ENCODE measurements at places on chromosomes 7 and 10.

DNA sequence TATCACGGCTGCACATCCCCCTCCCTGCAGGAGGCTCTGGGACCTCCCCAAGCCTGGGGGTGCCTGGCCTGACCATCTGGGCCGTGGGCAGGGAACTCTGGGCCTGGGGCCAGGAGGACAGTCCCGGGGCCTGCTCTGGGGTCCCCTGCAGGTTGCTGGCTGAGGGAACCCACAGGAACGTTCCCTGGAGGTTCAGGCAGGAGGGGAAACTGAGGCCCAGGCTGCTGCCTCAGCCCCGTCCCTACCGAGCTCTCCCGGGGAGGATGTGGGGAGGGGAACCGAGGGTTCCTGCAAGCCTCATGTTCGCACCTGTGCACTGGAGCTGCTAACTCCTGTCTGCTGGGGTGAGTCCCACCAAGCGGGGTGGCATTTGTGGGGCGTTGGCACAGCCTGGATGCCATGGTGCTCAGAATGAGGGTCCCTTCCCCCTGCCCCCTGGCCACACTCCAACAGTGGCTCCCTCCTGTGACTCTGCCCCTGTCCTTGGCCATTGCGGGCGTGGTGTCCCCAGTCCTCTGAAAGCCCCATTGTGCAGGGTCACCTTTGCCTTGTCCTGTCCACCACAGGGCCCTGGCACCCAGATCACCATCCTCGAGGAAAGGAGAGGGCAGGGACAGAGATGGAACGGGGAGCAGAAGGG is 9.4 kb downstream of the ELFN1 start:
- no peak for DNase-seq

GRCh38 chr7:55209366-55209765 is 155.8 kb upstream of the LANCL2 start:
- DNase-seq = no peak

DNA sequence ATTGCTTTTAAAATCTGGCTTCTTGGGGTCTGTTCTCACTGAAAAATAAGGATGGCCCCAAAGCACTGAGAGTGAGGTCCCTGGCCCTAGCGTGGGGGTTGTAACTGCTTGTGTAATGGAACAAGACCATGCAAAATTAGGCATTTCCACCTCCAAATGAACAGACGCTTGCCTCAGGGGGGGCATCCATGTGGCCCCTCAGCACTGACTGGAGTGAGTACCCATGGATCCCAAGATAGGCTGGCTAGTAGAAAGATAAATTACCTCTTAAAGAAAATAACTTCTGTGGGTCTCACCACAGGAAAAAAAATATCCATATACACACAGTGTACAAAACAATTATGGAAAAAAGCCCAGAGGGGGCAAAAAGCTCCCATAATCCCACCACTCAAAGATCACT is 15.2 kb upstream of the CPA1 start:
- DNase-seq = no peak

GRCh38 chr7:80703272-80703671 is 64.8 kb downstream of the CD36 start:
- DNase-seq = no peak

- no peak for DNase-seq
These were observed 186.3 kb upstream of the ADARB2 start for GRCh38 chr10:1923586-1923985.

- no peak for DNase-seq
These were observed 6.0 kb upstream of the LMBR1 start for GRCh38 chr7:156898938-156899337.

DNA sequence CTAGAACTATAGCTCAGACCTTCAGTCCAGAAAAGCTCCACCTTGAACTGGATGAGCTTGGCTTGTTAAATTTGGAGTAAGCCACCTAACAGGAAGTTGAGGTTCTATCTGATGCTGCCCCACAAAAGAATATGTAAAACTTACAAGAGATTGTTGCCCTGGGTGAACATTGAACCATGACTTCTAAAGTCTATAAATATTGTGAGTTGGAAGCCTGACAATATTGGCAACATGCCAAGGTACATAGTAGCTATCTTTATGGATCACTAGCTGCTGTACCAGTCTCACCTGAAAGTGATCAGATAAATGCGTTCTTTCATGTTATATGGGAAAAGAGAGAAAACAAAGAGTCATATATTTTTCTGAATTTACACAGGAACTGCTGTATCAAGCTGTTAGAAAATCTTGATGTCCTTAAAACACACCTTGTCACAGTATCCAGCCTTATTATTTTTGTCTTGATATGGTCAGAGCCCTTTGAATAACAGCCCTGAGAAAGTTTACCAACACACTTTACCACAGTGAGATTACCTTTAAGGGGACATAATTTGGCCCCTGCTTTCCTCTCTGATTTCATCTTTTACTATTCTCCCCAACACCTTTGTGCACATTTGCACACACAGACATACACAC is 92.0 kb downstream of the LSMEM1 start:
- DNase-seq = no peak

DNA sequence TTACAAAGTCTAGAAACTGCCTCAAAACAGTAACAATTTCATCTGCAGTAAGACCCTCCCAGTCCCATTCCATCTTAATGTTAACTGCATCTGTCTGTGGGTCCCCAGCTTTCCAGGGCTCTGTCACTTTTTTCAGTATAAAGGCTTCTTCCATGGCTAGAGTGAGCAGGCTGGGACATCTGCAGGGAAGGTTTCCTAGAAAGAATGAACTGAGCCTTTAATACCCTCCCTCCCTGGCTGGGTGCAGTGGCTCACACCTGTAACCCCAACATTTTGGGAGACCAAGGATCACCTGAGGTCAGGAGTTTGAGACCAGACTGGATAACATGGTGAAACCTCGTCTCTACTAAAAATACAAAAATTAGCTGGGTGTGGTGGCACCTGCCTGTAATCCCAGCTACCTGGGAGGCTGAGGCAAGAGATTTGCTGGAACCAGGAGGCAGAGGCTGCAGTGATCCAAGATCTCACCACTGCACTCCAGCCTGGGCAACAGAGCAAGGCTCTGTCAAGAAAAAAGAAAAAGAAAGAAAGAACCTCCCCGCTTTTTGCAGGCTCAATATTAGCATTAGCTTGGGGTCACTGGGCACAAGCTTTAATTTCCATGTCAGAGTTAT is 3.4 kb downstream of the ERV3-1 start:
- DNase-seq = no peak

GRCh38 chr7:1209097-1209496 is 23.6 kb upstream of the UNCX start:
- no peak for DNase-seq

DNA sequence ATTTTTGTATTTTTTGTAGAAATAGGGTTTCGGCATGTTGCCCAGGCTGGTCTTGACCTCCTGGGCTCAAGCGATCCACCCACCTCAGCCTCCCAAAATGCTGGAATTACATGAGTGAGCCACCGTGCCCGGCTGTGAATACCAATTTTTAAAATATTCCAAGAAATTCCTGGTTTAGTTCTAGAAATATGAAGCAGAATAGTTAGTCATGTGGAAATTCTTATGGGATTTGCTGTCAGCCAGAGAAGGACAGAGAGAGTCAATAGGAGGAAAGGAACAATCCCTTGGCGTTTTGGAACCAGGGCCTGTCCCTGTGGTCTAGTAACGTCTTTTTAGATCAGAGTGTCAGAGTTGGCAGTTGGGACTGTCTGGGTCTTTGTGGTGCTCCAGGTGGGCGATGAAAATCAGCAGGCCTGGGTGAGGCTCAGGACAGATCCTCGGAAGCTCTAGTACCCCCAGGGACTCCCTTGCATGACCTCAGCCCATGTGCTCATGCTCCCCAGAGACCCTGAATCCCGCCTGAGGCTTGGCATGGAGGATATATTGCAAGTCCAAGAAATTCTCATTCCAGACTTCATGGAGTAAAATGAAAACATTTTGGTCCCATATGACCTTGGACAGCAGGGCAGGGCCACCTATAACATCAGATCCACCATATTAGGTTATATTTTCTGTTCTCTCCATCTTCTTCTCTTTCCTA is 7.8 kb downstream of the NODAL start:
- no peak for DNase-seq

DNA sequence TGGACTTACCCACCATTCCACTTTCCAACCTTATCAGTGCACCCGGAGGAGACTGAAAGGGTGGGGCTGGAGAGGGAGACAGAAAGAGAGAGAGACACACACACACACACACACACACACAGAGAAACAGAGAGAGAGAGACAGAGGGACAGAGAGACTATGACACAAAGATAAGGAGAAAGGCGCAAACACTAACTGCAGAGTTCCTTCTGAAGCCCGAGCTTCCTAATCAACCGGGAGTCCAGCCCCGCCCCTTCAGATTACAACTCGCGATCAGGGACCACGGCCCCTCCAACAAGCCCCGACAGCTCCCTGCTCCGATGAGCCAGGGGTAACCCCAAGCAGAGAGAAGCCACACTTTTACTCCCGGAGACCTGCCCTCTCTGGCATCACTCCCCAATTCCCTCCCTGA is 499 bp downstream of the GAL3ST4 start:
- DNase-seq = no peak

- no peak for DNase-seq
These were observed 5.7 kb upstream of the GOT1 start for GRCh38 chr10:99435986-99436638.

GRCh38 chr7:99196536-99197258 is 11.2 kb downstream of the KPNA7 start:
- DNase-seq = no peak

- no peak for DNase-seq
These were observed 17.5 kb upstream of the CLIP2 start for GRCh38 chr7:74271742-74272141.

- no peak for DNase-seq
These were observed 13.3 kb upstream of the ACSL5 start for GRCh38 chr10:112360308-112361270.

- DNase-seq = no peak
These were observed 701.4 kb downstream of the PHTF2 start for GRCh38 chr7:78499971-78500370.

DNA sequence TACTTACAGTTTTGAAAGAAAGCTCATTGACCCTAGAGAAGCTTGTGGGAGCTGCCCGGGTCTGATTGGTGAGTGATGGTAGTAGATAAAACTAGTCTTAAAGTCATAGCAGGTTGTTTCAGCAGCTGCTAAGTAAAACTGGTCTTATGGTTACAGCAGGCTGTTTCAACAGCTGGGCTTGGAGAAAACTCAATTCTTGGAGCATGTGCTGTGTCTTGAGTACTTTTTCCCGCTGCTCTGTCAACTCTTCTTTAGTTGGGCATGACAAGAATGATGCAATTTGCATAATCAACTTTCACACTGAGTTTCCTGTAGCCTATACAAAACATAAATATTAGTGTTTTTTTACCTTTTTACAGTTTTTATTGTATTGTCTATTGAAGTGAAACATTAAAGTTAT is 707.9 kb downstream of the AUTS2 start:
- no peak for DNase-seq

- DNase-seq = no peak
These were observed 5.1 kb downstream of the KEL start for GRCh38 chr7:142956951-142957623.

DNA sequence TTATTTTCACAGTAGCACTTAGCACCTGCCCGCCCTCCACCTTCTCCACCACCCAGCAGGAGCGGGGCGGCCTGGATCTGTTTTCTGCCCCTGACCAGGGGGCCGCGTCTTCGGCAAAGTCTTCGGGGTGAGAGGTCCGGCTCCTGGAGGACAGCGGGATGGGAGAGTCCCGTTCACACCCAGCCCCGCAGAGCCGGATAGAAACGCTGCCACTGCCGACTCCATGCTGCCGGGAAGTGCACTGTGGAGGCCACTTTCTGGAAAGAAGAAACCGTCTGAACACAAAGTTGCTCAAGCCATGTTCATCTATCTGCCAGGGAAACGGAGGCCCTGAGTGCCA is 14.5 kb upstream of the ZNF273 start:
- no peak for DNase-seq

DNA sequence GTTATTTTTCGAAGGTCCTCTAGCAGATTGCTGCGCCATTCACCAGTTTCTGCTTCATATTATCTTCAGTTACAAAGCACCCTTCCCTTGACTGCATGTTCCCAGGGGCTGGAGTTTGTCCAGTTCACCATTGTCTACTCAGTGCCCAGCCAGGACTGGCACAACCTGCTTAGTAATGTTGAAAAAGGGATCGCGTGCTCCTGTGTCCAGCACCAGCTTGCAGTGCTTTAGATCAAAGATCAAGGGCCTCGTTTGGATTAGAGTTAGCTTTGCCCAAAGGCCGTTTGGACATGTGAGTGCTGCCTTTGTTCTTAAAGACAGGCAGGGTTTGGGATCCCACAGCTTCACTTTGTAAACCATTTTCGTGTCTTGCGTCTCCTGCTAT is 867 bp downstream of the ATP6V0E2 start:
- DNase-seq = no peak

GRCh38 chr10:132477398-132478340 is 59.9 kb upstream of the INPP5A start:
- no peak for DNase-seq

DNA sequence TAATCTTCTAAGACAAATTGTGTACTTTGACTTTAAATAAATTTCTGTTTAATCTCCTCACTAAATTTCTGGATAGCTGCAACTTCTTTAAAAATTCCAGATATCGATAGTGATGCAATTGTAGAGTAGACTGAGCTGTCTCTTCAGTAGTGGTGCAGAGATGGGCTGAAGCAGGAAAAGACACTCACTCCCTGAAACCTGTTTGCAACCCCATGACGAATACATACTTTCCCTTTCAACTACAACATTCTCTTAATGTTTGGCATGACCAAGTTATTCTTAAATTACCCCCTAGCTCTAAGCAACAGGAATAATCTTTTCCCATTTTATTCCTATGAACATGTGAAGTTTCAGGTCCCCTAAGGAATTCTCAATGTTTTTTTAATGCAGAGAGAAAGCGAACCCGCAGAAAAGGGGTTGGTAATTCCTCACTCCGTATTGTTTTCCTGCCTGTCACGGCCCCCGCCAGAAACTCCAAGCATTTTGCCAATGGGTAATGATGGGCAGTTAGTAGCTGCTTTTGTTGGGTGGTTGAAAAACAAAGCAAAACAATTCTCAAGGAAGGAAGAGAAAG is 1.3 kb downstream of the THSD7A start:
- DNase-seq = no peak

GRCh38 chr7:2956526-2957368 is 86.9 kb downstream of the CARD11 start:
- DNase-seq = peak; percentile 29

- no peak for DNase-seq
These were observed 30.6 kb downstream of the ZNF503 start for GRCh38 chr10:75371010-75371409.

DNA sequence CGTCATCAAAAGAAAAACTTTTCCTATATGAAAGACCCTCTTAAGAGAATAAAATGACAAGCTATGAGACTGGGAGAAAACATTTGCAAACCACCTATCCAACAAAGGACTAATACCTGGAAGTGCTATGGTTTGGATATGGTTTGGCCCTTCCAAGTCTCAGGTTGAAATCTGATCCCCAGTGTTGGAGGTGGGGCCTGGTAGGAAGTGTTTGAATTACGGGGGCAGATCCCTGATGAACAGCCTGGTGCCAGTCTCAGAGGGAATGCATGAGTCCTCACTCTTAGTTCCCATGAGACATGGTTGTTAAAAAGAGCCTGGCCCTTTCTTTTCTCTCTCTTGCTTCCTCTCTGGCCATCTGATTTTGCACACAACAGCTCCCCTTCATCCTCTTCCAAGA is 6.3 kb downstream of the ALDH18A1 start:
- DNase-seq = no peak

- peak; percentile 12 for DNase-seq
These were observed at the start of gene DYNC1I1 for GRCh38 chr7:95772298-95772770. Gene DYNC1I1, plus strand, starts transcription at chr7:95772554. Its CDS starts 32,176 bp downstream, at chr7:95804730.

- DNase-seq = no peak
These were observed 14.2 kb upstream of the NMT2 start for GRCh38 chr10:15182540-15183207.

- no peak for DNase-seq
These were observed 44.1 kb upstream of the CDK1 start for GRCh38 chr10:60734226-60734625.

All from stimulated activated CD8-positive, alpha-beta memory T cell treated with anti-CD3 and anti-CD28 coated beads, Interleukin-4, amount 100 ng/mL, for 24 hours (primary cell).